ENCODE measurements at places on chromosomes 2 and 18.

- no peak for DNase-seq
Measured at GRCh38 chr2:105771836-105772235, 27.1 kb downstream of the NCK2 start.

GRCh38 chr2:205700331-205701132, 18.2 kb downstream of the NRP2 start:
- no peak for DNase-seq

GRCh38 chr2:179344280-179344964, 79.8 kb upstream of the SESTD1 start:
- DNase-seq, result no peak

GRCh38 chr2:127045792-127046501, 61.0 kb downstream of the BIN1 start:
- DNase-seq, result no peak

DNA sequence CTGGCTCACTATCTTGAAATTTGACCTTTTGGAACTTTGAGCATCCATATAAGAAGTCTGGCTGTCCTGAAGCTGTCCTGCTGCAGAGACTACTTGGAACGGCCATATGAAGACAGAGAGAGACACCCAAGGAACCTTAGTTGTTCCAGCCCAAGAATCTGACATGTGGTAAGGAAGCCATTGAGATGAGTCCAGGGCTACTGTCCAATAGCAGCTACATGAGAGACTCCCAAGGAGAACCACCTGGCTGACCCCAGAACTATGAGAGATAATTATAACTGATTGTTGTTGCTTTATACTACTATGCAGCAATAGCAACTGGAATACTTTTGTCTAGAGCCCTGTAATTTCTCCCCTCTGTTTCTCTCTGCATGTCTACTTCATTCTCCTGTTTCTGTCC, 234.3 kb upstream of the TANK start:
- DNase-seq, result no peak

GRCh38 chr2:102268510-102269199, 42.7 kb upstream of the IL1RL1 start:
- no peak for DNase-seq

DNA sequence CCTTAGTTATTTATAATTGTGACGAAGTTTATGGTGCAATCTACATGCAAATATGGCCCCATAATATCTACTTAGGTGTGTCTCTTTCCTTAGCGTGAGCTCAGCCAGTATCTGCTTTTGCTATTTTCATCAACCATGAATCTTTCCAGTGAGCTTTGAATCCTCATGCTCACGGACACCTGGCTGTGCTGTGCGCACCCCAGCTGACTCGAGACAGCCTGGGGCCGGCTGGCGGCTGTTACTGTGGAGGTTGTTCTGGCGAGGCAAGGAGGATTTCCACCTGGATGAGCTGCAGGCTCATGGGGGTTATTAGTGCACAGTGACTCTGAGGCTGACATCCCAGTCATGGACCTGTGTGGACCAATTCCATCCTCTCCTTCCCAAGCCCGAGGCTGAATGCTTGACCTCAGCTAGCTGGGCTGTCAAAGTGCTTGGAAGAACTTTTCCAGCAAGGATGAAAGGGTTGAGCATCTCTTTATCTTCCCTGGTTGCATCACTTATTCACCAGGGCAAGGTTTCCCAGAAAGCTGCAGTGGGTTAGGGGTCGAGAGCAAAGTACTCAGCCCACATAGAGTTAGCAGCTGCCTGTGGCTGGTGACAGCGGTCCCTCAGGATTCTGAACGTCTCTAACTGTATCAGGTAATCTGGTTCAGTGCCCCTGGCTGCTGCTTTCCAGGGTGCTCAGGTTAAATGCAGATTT, 141.7 kb downstream of the ARL4C start:
- DNase-seq, result no peak

DNA sequence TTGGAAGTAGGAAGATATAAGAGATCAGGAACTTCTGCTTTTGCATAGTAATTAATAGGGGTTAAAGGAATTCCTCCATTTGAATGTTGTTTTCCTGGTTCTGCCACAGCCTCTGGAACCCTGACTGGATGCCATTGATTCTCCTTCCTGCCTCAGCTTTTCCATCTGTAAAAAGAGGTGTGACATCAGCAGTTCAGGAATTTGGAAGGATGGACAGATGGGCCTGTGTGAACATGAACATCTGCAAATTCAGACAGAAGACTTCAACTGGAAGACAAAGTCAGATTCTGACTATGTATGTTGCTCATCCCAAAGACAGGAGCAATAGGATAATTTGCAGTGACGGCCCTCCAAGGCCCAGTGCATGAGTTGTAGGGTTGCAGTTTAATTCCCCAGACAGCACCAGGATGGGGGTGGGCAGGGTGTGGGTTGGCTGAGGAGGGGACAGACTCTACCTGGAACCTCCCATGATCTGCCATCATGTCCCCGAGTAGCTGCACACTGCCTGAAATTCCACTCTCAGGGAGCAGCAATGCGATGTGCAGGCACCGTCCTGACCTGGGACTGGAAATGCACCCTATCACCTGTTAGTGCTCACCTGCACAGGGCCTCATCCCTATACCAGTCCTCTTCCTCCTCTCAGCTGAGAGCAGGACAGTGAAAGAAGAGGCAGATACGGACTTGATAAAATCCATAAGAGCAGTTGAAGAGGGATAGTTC, 98.9 kb upstream of the EPAS1 start:
- peak; percentile 9 for DNase-seq

GRCh38 chr2:152588998-152589397, 128.3 kb downstream of the PRPF40A start:
- DNase-seq, result no peak

DNA sequence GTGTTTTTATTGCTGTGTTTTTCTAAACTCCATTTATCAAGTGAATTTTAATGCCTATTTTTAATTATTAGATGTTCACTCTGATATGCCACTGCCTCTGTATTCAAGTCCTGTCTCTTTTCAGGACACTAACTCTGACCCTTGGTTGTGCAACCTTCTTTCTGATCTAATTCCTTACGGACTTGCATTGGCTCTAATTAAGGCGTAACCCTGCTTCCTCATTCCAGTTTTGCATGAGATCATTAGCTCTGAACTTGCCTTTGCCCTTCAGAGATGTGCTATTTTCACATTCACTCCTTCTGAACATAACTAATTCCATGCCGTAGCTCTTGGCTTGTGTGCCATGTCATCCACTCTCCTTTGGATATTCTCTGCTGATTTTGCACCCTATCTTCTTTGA, 162.5 kb upstream of the TMEFF2 start:
- no peak for DNase-seq

- no peak for DNase-seq
Measured at GRCh38 chr2:61379521-61379920, 91.4 kb downstream of the USP34 start.

DNA sequence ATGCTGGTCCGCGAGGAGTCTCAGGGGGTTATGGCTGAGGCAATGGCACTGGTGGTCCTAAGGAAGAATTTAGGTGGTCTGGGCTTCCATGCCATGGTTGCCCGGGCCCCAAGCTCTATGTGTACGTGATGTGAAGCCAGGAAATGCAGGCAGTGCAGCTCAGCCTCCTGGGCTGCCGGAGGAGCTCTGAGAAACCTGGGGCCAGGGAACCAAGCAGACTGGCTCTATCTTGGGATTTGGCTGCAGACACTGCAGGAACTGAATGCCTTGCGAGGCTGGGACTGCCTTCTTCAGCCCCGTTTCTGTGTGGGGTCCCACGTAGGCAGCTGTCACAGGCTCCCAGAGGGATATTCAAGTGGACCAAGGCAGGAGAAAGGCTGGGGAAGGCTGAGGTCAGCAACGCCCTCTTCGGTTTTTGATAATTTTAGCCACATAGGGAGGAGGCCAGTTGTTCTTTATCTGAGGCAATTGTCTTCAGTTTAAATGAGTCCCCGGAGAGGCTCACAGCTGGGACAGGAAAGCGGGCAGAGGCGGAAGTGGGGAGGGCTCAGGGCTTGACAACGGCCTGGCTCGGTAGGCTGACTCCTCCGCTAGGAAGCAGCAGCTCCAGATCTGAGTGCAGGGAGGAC, 77.7 kb downstream of the RHOB start:
- DNase-seq, result peak; percentile 65

DNA sequence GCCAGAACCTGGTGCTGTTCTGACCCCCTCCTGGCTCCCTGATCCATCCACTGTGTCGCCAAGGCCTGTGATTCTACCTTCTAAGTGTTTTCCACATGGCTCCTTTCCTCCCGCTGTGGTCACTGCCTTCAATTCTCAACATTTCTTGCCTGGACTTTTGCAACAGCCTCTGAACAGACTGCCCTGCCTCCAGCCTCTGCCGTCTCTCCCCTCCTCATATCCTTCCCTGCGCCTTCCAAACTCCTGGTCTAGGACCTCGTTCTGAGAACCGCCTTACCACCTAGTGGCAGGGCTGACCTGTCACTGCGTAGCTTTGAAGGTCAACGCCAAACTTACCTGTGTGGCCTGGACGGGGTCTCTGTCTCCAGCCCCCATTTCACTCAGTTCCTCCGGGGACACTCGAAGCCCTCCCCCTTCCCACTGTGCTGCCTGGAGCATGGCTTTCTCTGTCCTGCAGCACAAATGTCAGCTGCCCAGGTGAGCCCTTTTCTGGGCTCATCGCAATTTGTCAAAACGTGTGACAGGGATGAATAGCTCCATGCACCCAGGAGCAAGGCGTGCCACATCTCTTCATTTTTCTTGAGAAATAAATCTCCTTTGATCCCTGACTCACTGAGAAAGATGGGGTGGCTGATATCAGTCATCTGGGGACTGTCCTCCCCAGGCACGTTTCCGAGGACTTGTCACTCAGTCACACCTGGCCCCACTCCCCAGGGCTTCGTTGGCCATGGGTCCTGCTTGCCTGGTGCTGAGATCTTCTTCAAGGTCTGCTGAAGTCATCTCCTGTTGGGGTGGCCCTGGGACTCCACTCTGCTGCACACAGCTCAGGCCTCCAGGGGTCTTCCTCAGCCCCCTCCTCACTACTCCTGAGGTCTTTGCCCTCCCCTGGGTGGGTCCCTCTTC, 46.7 kb downstream of the LDLRAD4 start:
- no peak for DNase-seq

DNA sequence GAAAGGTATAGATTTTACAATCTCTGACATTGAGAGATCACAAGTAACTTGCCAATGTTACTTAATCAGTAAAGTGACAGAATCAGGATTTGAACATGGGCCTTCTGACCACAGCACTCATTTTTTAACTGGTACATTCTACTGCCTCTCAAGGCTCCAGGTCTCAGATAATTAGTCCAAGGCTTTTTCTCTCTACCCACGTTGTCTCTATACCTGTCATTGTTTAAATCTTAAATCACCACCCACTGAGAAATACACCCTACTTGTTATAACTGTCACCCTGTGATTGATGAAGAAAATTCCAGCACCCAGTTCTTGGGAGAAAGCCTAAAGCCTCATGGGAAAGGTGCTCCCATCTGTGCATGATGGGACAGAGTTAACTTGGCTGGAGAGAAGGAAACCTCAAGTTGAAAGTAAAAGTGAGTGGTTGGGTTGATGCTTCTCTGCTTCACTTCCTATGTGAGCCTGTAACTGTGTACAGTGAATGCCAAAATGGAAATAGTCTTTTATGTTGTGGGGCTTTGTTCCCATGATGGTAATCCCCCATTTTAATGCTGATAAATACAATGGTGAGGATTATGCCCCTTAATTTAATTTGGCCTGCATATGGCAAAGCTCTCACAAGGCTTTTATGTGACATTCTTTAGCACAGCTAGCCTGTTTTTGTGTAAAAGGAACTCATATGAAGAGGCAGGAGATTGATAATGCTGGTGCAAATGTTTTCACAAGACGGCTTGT, 190.1 kb upstream of the SP5 start:
- peak; percentile 47 for DNase-seq

GRCh38 chr2:85434696-85435095, 16.2 kb downstream of the SH2D6 start:
- DNase-seq, result no peak

DNA sequence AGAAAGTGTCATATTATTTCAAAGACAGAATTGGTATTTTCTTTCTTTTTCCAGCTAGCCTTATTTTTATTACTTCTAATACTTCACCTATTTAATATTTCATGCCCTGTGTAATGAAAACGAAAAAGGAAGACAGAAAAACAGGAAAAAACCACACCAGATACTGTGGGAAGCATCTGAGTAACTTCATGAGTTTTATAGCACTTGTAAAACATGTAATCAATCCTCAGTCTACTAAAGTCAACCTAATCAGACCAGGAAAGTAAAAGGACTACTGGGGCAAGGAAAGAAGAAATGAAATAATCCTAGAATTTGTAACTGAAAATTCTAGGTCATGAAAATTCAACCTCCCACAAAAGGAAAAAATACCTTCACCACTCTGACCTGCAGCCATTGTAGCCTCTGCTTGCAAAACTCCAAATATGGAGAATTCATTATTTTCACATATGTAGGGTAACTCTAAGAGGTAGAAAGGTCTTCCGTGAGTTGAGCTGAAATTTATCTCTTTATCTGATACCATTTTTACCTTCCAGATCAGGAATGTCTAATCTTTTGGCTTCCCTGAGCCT, 34.7 kb upstream of the STRN start:
- DNase-seq, result no peak

DNA sequence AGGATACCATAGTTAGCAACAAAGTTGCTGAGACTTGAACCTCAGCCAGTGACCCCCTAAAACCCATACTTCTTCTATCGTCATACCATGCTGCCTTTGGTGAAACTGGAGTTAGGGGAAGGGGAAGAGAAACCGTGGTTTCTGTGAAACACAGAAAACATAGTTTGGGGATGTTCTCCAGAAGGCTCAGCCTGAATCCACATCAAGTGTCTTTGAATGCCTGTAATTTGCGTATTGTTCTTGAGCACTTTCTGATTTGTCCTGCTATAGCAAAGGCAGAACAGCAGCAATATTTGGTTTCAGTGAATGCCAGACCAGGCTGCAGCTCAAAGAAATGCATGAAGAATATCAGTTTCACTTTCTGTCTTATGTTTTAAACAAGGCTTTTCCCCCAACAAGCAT, 258.7 kb downstream of the TTC32 start:
- DNase-seq, result no peak

DNA sequence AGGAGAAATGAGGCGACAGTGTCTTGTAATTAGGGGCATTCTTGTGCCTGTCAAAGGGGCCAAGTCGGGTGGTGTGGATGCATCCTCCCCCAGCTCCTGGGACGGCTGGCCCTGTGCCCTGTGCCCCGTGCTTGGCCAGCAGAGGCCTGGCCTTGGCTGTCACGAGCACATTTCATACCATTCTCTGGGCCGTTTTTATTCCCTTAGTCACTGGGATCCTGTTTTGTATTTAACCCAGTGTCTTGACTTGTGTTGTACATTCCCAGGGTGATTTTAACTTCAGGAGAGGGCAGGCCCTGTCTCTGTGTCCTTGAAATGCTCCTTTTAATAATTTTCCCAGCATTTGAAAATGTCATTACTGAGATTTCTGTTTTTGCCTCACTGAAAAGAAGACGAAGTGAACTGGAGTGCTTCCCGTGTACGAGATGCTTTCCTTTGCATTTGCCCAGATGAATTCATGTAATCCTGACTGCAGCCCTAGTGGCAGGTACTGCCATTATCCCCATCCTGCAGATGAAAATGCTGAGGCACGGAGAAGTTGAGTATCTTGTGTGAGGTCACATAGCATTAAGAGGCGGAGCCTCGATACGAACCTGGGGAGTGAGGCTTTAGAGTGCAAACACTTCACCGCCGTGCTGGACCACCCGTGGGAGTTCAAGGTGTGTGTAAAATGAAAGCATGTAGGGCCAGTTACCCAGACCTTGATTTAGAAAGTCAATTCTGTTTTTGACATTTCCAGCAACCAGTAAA, 57.0 kb downstream of the SH3RF3 start:
- DNase-seq, result no peak

- DNase-seq, result no peak
Measured at GRCh38 chr2:74528600-74529356, 728 bp downstream of the AUP1 start.
